T-helper 9 cell (primary cell): ENCODE measurements at places on chromosomes 1 and 21.

DNA sequence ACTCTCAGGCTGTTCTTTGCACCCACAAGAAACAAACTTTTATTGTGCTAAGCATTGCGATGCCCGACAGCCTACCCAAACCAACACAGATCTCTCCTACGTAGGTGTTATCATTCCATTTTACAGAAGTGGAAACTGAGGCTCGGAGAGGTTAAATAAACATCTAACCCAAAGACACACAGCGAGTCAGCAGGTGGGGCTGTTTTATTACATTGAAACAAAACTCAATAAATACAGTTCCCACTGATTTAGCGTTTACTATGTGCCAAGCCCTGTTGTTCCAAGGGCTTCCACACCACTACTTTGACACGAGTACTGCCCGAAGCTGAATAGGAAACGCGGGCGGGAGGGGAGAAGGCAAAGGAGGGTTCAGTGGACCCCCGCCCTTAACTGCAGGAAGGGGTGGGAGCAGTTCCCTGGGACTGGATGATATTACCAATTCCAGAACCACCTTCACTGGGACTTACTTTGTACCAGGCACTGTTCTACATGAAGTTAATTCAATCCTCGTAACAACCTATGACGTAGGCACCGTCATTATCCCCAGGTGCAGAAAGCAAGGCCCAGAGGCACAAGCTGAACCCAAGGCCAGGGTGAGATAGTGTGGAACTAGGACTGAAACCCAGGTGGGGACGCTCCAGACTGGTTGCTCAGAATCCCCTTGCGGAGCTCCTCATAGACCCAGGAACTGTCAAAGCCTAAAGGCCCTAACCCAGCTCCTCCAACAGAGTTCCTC is 19.3 kb upstream of the ALDH4A1 start:
- no peak for DNase-seq

- DNase-seq, result no peak
These were observed 93.0 kb upstream of the PBX1 start for GRCh38 chr1:164466001-164466421.

DNA sequence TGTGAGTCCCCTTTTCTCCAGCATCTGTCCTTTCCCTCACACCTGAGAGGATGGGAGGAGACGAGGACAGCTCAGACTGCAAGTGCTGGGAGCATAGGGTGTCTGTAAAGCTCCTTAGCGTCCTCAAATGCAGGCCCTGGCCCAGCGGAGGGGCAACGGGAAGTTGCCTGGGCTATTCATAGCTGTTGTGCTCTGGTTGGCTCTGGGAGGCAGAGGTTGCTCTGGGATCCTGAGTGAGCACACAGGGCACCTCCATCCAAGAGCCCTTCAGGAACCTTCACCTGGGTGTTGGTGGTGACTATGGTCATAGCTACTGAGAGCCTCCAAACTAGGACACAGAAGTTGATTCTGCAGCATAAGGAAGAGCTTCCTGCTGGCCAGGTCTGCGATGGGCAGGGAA is 2.6 kb downstream of the PADI1 start:
- no peak for DNase-seq

- no peak for DNase-seq
These were observed 12.5 kb downstream of the SDC3 start for GRCh38 chr1:30895944-30896660.

DNA sequence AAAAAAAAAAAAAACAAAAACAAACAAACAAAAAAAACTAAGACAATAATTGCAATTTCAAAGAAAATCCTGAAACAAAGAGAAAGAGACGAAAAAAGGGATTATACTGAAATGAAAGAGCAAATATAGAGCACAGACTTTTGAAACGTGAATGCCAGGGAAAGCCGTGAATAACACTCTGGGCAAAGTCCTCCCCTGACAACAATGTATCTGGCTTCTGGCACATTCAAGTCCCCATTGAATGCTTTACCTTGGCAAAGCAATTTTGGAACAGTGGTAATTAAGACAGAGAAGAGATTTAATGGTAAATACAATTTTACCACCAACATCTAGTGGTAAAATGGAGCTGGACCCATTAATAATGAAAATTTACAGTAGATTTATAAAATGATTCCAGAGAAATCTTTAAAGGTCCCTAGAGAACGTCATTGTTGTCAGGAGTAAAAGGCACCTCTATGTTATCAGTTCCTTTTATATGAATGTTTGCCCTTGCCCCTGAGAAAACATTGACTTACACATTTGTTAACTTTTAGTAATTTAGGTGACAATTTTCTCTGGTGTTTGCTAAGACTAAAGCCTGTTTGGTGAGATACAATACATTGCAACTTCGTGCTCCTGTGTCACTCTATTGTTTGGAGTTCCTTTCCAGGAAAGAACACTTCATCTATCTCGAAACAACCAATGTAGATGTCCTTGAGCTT is 89.7 kb downstream of the GREM2 start:
- no peak for DNase-seq

- DNase-seq, result no peak
These were observed 70.9 kb upstream of the FAM78B start for GRCh38 chr1:166237675-166238074.

- no peak for DNase-seq
These were observed 99.5 kb downstream of the BCAR3 start for GRCh38 chr1:93581917-93582850.

- no peak for DNase-seq
These were observed 31.4 kb downstream of the CLCA1 start for GRCh38 chr1:86499987-86500593.

DNA sequence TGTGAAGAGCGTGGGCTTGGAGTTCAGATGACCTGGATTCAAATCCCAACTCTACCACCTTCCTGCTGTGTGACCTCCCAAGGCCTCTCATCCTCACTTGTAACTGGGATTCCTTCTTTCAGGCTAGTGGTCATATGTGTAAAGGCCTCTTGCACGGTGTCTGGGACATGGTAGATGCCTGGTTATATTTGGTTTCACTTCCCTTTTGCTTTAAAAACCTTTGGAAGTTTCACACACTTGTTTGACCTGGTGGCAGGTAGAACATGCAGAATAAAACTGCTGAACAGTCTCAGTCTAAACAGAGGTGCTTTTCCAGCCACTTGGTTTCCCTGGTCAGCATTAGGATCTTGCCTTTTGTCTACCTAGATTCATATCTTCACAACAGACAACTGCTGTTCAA is 37.0 kb upstream of the RCAN3 start:
- DNase-seq, result no peak

GRCh38 chr1:226337276-226337875 is 28.4 kb upstream of the LIN9 start:
- no peak for DNase-seq

- DNase-seq, result no peak
These were observed 7.8 kb upstream of the LRRC8D start for GRCh38 chr1:89812992-89813391.

- no peak for DNase-seq
These were observed 265.4 kb downstream of the FOXD2 start for GRCh38 chr1:47703156-47703825.

GRCh38 chr1:98550076-98550475 is 111.4 kb upstream of the SNX7 start:
- DNase-seq, result no peak

- no peak for DNase-seq
These were observed 39.1 kb upstream of the DPH5 start for GRCh38 chr1:101064697-101065096.

GRCh38 chr21:43311301-43311817 is 115.6 kb downstream of the SIK1 start:
- no peak for DNase-seq

DNA sequence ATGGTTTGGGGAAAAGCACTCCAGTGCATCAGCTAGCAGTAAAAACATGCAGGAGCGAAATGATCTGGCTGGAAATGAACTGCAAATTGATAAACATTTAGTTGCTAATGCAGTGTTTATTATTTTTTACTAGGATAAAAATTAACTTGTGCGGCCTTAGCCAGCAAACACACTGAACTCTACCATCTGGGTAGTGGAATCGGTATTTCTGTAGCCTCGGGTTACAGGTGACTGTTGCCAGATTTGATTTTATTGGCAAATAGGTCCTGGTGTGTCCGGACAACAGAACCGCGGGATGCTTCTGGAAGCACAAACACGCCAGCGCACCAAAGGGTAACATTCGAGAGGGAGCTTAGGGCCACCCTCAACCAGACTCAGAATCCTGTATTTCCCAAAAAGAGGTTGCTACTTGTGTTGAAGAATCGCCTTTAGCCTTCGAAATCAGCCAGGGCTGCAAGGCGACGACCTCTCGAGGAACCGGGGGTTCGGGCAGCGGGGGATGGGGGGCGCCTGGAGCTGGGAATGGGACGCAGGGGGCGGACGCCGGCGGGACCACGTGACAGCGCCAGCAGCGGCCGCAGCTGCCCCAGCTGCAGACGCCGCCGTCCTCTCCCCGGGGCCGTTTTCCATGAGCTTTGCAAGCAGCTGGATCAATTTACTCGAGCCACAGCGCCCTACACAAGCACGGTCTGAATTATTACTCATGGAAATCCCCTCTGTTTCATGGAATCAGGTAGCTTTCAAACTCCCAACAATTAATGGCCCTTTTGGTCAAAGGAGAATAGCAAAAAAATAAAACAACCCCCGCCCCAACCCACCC is 158.8 kb downstream of the TOMM20 start:
- DNase-seq, result no peak

GRCh38 chr1:86833461-86834215 is 80.3 kb downstream of the SELENOF start:
- peak; percentile 30 for DNase-seq

- DNase-seq, result no peak
These were observed 535.9 kb downstream of the MATN1 start for GRCh38 chr1:30187413-30188023.

GRCh38 chr1:224535641-224536040 is 80.5 kb upstream of the CNIH3 start:
- no peak for DNase-seq

DNA sequence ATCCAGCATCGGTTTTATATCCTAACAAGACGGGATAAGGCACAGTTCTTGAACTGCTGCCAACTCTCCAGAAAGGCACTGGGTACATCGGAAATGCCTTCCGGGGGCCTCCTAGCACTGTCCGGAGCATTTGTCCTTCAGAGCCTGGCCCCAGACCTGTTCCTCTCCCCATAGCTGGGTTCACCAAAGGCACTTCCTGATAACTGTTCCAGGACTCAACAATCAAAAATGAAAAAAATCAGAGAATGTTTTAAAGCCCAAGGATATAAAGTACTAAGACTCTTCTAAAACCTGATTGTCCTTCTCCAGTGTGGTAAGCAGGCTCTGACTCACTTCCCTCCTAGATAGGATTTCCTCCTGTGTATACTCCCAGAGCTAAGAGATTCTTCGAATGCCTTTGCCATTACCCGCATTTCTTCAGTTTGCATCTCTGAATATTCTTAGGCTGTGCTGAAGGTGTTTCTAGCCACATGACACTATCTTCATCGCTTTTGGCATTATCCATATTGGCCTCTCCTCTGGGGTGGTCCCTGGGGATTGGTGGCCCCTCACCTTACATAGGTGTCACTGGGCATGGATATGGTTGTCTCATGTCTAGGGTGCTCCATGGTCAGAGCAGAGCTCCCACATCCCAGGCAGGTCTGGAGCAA is 112.9 kb downstream of the ZBTB18 start:
- no peak for DNase-seq

DNA sequence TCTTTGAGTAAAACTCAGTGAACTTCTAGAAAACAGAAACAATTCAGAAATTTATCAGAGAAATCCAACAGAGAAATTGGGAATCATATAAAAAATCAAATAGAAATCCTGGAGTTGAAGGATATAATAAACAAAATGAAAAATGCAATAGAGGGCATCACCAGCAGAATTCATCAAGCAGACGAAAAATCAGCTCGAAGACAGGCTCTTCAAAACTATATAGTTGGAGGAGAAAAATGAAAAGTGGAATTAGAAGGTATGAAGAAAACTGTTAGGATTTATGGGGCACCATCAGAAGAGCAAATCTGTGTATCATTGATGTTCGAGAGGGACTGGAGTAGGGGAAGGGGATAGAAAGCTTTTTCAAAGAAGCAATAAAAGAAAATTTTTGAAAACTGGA is 121.5 kb upstream of the GPR52 start:
- DNase-seq, result no peak

DNA sequence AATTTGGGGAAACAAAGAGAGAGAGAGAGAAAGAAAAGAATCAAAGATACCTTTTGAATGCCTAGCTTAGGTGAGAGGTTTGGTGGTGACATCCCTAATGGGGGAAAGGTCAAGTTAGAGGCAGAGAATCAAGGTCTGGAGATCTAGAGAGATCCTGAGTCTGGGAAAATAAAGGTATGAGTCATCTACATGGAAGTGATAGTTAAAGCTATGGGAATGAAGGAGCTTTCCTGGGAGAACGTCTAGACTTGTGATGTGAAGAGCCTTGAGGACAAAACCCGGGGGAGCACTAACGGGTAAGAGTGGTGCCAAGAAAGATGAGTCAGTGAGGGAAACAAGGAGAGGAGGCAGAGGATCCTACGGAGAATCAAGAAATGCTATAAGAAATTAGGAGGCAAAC is 110.8 kb upstream of the RUNX1 start:
- no peak for DNase-seq

DNA sequence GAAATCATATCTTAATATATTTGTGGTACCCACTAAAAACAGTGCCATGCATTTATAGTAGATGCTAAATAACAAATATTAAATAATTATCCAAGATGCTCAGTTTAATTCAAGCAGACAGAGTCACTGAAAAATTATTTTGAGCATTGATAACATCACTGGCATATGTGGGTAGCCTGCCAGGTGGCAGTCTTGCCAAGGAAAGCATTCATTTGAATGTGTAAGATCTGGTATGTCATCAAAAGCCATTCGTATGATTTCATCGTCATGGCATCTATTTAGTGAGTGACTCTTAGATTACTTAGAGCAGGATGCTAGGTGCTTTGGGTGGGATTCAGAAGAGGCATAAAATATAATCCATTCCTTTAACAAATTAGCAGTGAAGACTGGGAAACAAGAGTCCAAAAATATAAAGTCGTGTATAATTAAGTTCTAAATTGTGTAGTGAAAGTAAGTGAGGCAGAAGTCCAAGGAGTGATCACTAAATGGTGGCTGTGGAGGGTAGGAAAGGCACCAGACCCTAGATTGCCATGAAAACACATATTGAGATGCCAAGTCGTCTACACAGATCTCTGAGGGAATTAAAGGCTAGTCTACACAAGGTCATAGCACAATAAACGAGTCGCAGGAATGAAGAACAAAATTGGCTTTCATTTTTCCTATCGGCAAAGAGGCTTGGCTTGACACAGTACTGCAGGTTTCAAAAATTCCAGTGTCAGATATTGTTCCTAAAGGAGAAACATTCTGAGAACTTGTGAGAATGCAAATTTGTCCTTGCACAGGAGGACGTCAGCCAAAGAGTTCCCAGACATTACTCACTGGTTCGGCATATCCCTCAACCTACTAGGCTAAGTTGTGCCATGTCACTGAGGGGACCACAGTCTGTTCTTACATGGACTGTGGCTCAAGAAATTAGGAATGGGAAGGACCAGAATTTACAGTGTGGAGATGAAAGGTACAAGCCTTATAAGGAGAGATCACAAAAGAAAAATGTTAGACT is 130.8 kb downstream of the LYPLAL1 start:
- DNase-seq, result no peak
